T-cell (primary cell): ENCODE measurements at places on chromosomes 2 and 18. TPM values are rescaled to one million over a fixed set of nuclear protein-coding genes. Genes with fewer than 3 reads are reported as not detected.
A peak's percentile ranks its signal among the peaks of the same experiment; 100 is the strongest.

DNA sequence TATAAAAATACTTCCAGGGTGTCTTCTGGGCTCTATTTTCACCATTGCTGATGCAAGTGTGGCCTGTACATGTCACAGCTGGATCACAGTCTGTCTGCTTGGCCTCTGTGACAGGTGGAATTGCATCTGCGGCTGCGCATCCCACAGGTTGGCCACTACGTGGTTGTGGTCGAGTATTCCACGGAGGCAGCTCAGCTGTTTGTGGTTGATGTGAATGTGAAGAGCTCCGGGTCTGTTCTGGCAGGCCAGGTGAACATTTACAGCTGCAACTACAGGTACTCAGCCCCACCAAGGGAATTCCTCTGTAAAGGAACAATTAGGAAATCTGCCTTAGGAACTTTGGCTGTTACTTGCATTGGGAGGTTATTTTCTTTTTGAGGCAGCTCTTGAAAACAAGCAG, 144.5 kb downstream of the LAMA3 start:
- DNase-seq, result no peak

GRCh38 chr2:138979131-138979785, 199.1 kb upstream of the NXPH2 start:
- DNase-seq, result no peak

IL1B gene
- total RNA-seq, result 1.1 TPM

DNA sequence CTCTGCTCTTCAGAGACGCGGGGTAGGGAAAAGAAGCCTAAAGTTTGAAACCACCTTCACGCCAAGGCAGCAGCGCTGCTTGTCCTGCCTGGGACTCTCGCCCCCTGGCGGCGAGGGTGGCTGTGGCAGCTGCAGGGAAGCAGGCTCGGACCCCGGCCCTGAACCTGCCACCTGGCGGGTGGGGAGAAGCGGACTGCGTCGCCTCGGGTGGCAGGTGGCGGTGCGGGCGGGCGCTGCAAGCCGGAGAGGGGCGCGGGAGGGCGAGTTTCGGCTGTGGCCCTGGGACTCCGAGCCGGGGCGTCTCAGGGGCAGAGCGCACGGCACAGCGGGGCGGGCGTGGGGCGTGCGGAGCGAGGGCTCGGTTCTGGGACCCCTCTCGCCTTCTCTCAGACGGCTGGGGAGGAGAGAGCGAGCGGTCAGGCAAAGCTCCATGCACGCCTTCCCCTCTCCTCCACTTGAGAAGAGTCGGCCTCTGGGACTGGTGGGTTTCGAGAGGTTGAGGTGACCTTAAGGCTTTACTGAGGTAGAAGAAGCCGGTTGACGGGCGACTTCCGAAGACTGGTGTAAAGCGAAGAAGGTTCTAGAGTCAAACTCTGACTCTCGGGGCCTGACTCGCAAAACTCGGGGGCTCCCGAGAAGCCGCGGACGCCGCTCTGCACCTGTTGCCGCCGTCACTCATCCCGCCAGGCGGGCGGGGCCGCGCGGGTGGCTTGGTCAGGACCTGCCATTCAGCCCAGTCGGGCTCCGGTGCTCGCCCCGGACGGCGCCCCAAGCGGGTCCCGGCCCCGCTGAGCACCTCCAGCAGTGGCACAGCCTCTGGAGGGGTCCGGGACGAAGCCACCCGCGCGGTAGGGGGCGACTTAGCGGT, 1.1 kb upstream of the BOLL start:
- DNase-seq, result peak; percentile 47

GRCh38 chr2:159903443-159904126, 105.6 kb upstream of the CD302 start:
- peak; percentile 57 for DNase-seq

DNA sequence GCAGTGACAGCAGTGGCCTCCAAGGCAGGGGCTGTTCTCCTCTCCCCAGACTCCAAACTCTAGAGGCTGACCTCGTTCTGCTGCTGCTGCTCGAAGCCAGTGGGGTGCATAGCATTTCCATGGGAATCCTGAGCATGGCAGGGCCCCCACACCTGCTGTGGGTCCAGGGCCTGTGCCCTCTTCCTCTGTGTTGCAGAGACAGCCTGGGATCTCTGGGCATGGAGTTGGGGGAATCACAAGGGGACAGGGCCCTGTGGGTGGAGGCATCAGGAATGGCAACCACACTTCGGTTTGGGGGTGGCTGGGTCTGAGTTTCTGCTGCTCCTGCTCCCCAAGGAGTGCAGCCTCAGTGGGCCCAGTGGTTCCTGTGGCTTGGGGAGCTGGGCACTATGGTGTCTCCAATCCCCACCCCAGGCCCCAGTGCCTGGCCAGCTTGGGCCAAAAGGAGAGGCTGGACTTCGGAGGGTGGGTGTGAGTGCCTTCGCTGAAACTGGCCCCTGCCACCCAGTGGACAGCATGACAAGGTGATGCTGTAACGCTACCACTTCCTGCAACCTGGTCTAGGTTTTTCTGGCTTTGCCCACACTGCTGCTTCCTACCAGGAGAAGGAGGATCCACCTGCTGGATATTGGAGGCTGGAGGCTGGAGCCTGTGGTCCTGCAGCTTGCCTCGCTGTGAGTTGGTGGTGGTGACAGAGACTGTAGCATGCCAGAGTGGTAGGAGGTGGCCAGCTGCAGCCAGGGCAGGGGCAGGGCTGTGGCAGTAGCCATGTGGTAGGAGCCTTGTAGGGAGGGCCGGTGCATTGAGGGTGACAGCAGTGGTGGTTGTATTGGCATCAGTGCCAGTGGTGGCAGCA, 56.6 kb downstream of the SOWAHC start:
- no peak for DNase-seq

GRCh38 chr18:4734903-4735302, 279.8 kb upstream of the DLGAP1 start:
- no peak for DNase-seq

THAP4 gene
- 33.5 TPM for total RNA-seq

DNA sequence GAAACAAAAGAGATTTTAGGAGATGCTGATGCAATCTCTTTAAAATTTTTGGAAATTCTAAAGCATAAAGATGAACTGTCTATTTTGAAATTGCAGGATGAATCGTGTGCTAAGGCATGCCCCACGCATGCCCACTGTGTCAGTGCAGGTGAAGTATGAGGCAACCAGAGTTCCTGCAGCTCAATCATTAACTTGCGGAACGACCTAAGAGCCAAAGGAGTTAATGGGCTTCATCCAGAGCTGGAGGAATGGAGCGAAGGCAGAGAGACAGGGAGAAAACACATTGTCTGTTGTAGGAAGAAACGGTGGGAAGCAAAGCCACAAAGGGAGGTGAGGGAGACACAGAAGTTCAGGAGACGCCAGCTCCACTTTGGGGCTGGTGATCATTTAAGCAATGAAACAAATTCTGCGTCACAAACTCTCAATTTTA, 265.2 kb downstream of the CCDC85A start:
- DNase-seq, result no peak

DNA sequence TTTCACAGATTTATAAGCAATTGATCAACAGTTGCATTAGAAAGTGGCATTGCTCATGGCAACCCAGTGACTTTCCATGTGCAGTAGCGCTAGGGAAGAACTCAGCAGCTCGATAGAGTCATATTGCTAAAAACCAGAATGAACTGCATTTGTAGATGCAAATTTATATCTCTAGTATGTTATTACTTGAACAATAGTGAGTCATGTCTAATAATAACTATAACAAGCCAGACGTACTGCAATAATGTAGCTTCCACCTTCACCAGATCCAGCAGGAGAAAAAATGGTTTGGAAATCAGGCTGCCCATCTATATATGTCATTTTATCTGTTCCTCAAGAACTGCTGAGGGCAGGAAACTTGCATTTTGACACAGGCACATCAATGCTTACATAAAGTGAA, 66.5 kb upstream of the FIGN start:
- no peak for DNase-seq

- DNase-seq, result no peak
Observed at GRCh38 chr2:47254464-47254863, 99.4 kb upstream of the STPG4 start.

KCNK3 gene
- 0.35 TPM for total RNA-seq

DNA sequence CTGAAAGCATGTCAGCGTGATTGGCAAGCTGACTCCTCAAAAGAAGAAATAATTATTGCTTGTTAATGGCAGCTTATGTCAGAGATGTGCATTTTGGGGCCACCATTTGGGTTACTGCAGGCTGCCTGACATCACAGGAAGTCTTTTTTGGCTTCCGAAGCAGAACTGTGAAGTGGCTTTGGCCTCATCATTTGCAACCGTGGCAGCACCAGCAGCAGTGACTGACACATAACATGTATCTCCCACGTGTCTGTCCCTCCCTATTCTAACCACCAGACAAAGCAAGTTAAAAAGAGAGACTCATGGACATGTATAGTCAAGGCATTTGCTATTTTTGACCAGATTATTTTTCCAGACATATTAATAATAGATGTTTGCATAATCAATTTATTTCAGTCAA, 488.7 kb upstream of the ACVR2A start:
- DNase-seq, result no peak

REG3A gene
- total RNA-seq, result not detected

ALK gene
- not detected for total RNA-seq

GRCh38 chr2:136393514-136393913, 275.6 kb upstream of the CXCR4 start:
- no peak for DNase-seq

- DNase-seq, result no peak
Observed at GRCh38 chr18:77369644-77370043, 120.0 kb downstream of the GALR1 start.

NYAP2 gene
- total RNA-seq, result 0.06 TPM

DNA sequence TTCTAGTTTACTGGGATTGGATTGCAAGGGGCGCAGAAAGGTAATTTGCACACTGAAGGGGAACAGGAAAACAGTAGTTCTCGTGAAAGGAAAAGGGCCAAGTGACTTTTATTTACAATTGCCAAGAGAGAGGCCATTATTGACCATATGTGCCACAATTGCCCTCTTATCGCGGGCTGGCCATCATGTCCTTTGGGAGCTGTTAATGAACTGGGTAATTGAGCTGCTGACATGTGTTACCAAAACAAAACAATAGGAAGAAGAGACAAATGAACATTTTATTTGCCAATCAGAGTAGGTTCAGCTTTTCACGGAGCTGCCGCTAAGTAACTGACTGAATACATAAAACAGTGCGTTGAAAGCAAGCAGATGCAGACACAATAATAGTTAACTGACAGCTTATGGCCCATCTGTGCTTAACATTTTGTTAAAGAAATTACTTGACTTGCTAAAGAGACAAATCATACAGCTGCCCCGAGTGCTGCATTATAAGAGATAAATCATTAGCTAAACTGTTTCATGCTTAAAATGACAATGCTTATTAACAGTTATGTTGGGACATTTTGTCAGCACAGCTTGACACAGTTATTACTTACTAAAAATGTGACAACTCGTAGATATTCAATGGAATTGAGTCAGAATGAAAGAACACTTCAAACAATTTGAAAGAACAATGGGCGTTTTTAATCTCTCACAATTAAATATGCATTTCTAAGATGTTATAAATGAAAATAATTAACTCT, 57.5 kb downstream of the PAX3 start:
- no peak for DNase-seq

- DNase-seq, result no peak
Observed at GRCh38 chr2:105406221-105406620, 7.4 kb upstream of the FHL2 start.

- peak; percentile 66 for DNase-seq
Observed at GRCh38 chr18:10490401-10491165, 35.2 kb upstream of the NAPG start.

NR4A2 gene
- total RNA-seq, result 6.7 TPM

GRCh38 chr2:203873921-203874631, 6.5 kb downstream of the CTLA4 start:
- no peak for DNase-seq

- no peak for DNase-seq
Observed at GRCh38 chr2:127046579-127046978, 60.4 kb downstream of the BIN1 start.

HOXD3 gene
- not detected for total RNA-seq

GRCh38 chr2:16000642-16001041, 60.3 kb downstream of the MYCN start:
- no peak for DNase-seq

GRCh38 chr2:63805412-63805811, 36.3 kb upstream of the UGP2 start:
- no peak for DNase-seq

MC5R gene
- not detected for total RNA-seq

DNA sequence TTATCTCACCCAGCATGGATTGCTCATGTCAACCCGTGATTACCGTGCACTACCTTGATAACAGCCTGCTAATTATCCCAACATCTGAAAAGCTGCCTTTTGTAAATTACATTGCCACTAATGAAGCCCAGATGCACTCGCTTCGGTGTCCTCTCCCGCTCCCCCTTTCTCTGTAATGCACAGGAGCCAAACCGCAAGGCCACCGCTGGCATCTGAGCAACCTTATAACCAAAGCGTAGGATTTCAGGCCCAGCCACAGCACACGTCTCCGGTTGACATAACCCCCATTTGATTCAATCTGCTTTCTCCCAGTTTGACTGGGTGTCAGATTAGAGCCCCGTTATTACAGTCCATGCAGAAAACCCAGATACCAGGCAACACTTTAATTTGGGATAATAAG, 341.2 kb downstream of the ALK start:
- DNase-seq, result no peak

DNA sequence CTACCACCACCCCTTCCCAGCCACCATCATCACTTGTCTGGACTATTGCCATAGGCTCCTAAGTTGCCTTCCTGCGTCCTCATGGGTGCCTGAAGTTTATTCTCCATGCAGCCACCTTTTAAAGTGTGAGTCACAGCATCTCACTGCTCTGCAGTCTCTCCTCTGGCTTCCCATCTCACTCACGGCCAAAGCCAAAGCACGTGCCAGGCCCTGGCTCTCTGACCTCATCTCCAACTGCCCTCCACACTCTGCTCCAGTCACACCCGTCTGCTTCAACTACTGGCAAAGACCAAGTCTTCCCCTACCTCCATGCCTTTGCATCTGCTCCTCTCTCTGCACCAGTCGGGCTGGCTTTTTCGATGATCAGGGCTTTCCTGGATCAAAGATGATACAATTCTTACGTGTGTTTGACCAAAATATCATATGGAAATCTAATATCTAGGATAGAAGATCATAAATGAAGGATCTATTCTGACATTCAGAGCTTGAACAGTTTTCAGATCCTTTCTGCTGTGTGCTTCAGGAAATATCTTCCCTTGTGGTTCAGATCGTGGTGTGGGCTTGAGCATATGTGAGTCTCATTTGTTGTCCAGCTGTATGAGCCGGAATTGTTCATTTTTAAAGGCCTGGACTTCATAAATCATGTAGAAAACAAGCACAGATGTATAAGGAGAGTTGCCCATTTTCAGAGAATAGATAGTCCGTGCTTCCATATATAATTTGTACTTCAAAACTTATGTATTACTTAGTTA, 175.6 kb downstream of the PRKCE start:
- DNase-seq, result no peak

C2orf66 gene
- not detected for total RNA-seq

DLGAP1 gene
- 1.8 TPM for total RNA-seq

GRCh38 chr2:21326152-21326551, 202.4 kb downstream of the TDRD15 start:
- DNase-seq, result no peak
